ENCODE measurements at places on chromosomes 16 and 17.
A peak's percentile ranks its signal among the peaks of the same experiment; 100 is the strongest.

- no peak for DNase-seq
Measured at GRCh38 chr17:57650548-57650947, 94.6 kb downstream of the CCDC182 start.

GRCh38 chr17:77422748-77423113 is 282.0 kb downstream of the SEC14L1 start:
- peak; percentile 3 for DNase-seq

GRCh38 chr17:27628376-27628775 is 2.6 kb upstream of the LGALS9 start:
- no peak for DNase-seq

GRCh38 chr17:67970783-67971182 is 25.5 kb downstream of the C17orf58 start:
- DNase-seq, result no peak

GRCh38 chr16:49603956-49604355 is 230.4 kb downstream of the C16orf78 start:
- no peak for DNase-seq

- DNase-seq, result no peak
Measured at GRCh38 chr17:64066716-64067115, 46.3 kb upstream of the ICAM2 start.

GRCh38 chr16:88453611-88454522 is 787 bp downstream of the ZFPM1 start:
- DNase-seq, result peak; percentile 7

DNA sequence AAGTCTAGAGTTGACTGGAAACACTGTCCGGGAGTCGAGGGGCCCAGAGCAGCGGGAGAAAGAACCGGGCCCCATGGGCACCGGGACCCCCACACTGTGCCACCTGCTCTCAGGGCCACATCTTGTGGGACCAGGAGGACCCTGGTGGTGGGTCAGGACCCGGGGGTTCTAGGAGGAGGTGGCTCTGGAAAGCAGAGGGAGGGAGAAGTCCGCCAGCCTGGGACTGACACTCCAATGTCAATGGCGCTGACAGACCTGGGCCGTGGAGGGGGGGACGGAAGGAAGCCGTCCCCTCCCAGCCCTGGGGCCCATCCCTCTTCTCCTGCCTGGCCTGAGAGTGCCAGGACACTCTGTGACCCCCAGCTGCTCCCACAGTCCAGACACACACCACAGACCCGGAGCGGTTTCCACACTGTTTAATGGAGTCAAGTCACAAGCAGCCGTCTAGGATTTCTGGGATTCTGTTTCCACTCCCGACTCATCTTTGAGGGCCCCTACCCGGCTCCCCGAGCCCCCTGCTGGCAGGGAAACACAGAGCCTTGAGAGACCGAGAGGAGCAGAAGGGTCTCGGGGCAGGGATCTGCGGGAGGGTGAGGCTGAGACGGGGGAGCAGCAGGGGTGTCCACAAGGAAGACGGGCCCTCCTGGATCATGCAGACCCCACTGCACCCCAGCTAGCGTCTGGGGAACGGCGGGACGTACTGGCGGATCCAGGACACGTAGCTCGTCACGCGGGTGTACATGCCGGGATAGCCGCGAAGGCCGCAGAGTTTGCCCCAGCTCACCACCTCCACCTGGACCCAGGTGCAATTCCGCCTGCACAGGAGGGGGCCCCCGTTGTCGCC is 23.5 kb upstream of the UBE2I start:
- no peak for DNase-seq

- DNase-seq, result no peak
Measured at GRCh38 chr16:8251727-8252126, 338.6 kb downstream of the TMEM114 start.
